ENCODE measurements at places on chromosomes 7 and 10. TPM values are rescaled to one million over a fixed set of nuclear protein-coding genes. Genes with fewer than 3 reads are reported as not detected.

Gene TET1
- 0.45 TPM for total RNA-seq

Gene SMURF1
- total RNA-seq, result 27.1 TPM

Gene GDF2
- total RNA-seq, result not detected

Gene GHRHR
- not detected for total RNA-seq

Gene ADAM12
- total RNA-seq, result 0.06 TPM

All from natural killer cell treated with Interleukin-12 subunit alpha and Interleukin-12 subunit beta and Interleukin-15 and Interleukin-18, amount 100 ng/mL, for 72 hours (primary cell).